ENCODE measurements at places on chromosomes 6 and 20.

GRCh38 chr6:54074578-54075195, 36.6 kb upstream of the MLIP start:
- DNase-seq = no peak

- DNase-seq = no peak
Measured at GRCh38 chr6:45479834-45480751, 102.4 kb upstream of the SUPT3H start.

DNA sequence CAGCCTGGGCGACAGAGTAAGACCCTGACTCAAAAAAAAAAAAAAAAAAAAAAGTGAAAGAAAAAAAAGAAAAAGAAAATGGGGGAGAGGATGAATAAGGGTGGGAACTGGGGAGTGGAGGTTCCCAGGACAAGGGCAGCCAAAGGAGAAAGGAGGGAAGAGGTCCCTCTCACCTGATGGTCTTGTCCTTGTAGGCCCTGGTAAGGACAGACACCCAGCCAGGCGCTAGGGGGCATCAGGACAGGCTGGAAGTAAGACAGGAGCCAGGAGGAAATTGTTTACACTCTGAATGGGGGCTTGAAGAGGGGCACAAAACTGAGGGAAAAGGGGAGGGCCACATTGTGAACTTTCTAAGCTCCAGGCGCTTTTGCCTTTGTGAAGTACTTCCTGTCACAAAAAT, 2.3 kb upstream of the ALDH5A1 start:
- peak; percentile 44 for DNase-seq

GRCh38 chr6:70956191-70956450, 739 bp downstream of the B3GAT2 start:
- DNase-seq = no peak

- no peak for DNase-seq
Measured at GRCh38 chr20:32670773-32671455, 2.8 kb downstream of the C20orf203 start.

All from iPS-NIHi11 (cell line).